ENCODE measurements at places on chromosomes 4 and X. TPM values are rescaled to one million over a fixed set of nuclear protein-coding genes. Genes with fewer than 3 reads are reported as not detected.

DNA sequence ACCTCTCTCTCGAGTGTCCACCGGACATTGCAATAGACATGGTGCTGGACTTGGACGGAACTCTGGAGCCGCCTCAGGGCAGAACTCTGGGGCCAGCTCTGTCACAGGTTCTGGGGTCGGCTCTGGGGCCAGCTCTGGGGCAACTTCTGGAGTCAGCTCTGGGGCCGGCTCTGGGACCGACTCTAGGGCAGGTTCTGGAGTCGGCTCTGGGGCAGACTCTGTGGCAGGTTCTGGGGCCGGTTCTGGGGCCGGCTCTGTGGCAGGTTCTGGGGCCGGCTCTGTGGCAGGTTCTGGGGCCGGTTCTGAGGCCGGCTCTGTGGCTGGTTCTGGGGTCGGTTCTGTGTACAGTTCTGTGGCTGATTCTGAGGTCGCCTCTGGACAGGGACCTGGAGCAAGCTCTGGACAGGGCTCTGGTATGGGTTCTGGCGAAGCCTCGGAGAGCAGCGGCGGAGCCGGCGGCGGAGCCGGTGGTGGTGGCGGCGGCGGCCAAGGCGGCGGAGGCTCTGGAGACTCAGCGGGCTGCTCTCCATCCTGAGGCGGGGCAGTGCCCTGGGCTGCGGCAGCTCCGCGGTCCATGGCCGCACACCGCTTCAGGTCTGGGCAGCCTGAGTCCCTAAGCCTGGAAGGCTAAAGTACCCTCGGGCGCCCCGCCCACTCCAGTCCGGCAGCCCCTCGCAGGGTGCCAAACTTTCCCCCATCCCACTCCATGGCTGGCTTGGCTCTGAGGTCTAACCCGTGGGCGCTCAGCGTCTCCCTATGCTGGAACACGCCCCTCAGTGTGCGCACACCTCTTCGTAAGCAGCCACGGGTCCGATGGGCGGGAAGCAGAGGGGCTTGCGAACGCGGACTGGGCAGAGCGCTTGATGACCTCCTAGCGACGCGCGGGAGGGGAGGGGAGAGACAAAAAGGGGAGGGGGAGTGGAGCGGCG, at the start of gene DGKK:
DGKK (minus strand) TSS at position 723 of the 929 bp plus-strand sequence; CDS start at position 576, 147 bp downstream.
- peak; percentile 35 for DNase-seq

DNA sequence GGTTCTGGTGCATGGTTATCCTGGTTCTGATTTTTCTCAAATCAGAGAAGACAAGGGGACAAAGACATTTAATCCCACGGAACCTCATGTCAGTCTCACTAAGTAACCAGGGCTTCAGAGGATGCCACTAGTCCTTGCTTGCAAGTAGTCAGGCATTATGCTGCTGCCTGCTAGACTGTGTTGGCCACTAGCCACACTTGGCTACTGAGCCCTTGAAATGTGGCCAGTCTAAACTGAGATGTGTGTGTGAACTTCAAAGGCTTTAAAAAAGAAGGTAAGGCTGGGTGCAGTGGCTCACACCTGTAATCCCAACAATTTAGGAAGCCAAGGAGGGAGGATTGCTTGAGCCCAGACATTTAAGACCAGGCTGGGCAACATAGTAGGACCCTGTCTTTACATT, 48.6 kb upstream of the IGFBP7 start:
- no peak for DNase-seq

DNA sequence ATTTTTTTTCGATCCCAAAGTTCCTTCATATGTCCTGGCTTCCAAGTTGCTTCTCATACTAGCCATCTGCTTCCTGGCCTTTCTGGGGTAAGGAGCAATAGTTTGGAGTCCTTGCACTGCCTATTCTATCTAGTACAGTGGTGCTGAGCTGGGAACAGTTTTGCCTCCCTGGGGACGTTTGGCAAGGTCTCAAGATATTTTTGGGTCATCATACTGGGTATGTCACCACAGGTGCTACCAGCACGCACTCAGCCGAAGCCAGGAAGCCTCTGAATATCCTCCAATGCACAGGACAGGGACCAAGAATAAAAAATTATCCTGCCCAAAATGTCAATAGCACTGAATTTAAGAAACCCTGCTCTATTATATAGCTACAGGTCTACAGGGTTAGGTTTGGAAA, 35.4 kb upstream of the TMSB15B start:
- no peak for DNase-seq

- DNase-seq, result no peak
These were observed 182.9 kb downstream of the COX18 start for GRCh38 chr4:72886602-72887001.

DNA sequence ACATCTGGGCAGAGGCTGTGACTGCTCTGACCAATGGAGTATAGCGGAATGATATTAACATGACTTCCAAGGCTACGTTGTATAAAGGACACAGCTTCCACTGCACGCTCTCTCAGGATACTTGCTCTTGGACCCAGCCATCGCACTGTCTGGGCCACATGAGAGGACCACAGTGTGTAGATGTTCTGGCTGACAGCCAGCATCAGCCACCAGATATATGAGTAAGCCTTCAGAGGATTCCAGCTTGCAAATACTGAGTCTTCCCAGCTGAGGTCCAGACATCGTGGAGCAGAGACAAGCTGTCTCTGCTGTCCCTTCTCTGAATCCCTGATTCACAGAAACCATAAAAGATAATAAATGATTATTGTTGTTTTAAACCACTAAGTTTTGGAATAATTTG, 146.8 kb upstream of the USP9X start:
- peak; percentile 29 for DNase-seq

DNA sequence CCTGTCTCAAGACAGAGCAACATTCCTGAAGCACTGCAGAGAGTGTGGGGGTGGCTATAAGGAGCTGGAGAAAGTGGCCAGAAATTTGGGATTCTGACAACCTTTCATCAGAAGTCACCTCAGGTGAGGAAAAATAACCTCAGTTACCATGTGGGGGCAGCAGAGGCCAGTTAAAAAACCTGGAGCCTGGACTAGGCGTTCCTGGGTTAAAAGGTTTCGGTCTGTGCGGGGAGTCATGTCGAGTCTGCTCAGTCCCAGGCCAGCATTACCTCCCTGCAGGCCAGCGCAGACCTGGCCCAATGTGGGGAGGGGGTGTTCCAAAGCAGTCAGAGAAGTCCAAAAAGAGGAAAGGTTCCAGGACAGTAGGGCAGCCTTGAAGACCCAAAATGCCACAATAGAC, 10.9 kb upstream of the NALF2 start:
- DNase-seq, result no peak

DNA sequence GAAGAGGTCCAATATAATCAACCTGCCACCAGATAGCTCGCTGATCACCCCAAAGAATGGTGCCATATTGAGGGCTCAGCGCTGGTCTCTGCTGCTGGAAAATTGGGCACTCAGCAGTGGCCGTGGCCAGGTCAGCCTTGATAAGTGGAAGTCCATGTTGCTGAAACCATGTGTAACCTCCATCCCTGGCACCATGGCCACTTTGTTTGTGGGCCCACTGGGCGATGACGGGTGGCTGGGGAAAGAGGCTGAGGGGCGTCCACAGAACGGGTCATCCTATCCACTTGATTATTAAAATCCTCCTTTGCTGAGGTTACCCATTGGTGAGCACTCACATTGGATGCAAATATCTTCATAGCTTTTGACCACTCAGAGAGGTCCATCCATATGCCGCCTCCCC, 7.7 kb downstream of the F8A2 start:
- no peak for DNase-seq

Gene UCP1
- total RNA-seq, result 0.34 TPM

DNA sequence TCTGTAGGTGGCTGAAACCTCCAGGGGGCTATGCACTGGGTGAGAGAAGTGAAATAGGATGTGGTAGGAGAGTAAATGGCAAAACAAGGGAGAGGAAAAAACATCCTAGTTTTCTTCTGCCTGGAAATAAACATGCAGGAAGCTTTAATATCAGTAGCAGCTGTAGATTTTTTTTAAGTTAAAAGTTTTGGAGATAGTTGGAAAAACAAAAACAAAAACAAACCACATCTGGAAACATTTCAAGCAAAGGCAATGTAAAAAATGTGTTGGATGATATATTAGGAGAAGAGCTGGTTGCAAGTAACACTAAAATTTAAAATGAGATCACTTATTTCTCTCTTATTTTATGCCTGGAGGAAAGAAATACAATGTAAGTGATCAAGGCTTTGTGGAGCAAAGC, 388.0 kb downstream of the SPRY1 start:
- no peak for DNase-seq

DNA sequence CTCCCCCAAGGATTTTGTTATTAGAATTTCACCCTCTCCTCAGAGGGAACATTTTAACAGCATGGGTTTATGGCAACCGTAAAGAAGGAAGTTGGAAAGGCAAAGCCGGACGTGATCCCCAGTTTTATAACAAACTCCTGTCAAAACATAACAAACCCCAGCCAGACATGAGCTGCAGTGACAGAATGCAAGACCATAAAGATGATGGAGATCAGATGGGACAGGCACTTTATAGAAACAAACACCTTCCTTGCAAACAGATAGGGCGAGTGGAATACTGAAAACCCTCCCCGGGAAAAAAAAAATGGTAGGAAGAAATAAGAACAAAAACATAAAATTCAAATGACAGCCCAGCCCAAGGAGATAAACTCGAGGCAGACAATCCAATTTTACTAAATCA, 281.4 kb downstream of the LDB2 start:
- DNase-seq, result no peak

Gene ELMOD2
- total RNA-seq, result 27.2 TPM

GRCh38 chr4:108454227-108454626, 166.1 kb upstream of the RPL34 start:
- no peak for DNase-seq

GRCh38 chr4:159281771-159282170, 178.9 kb downstream of the RAPGEF2 start:
- DNase-seq, result no peak

GRCh38 chrX:100995469-100995868, 26.0 kb downstream of the ARL13A start:
- DNase-seq, result peak; percentile 66

Gene GAGE13
- 12.3 TPM for total RNA-seq

GRCh38 chrX:373641-374471, 12.9 kb downstream of the PPP2R3B start:
- DNase-seq, result no peak

Gene CFI
- total RNA-seq, result 1.7 TPM

- DNase-seq, result no peak
These were observed 20.8 kb upstream of the SERTM2 start for GRCh38 chrX:111490688-111491087.

Gene ASIC5
- not detected for total RNA-seq

GRCh38 chrX:41384051-41384705, 50.2 kb downstream of the DDX3X start:
- peak; percentile 75 for DNase-seq

DNA sequence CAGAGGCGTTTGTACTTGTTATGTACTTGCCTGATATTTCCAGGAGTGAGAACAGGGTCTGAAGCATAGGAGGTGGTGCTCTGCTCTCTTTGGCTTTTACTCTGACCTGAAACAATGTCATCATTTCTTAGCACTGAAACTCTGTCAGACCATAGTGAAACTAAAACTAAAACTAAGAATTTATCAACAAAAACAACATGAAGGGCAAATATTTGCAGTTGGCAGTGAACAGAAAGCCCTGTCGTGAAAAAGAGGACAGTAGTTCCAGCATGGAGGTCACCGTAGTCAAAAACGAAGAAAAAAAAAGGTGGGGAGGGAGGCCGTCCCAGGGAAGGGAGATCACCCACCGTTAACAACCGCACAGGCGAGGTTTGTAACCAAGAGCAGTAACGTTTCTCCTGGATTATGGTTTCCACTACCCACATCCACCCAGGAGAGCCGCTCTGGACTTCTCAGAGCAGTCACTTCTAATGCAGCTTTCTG, 97.5 kb downstream of the ANK2 start:
- DNase-seq, result no peak

GRCh38 chr4:158203436-158203835, 6.8 kb upstream of the TMEM144 start:
- DNase-seq, result no peak

DNA sequence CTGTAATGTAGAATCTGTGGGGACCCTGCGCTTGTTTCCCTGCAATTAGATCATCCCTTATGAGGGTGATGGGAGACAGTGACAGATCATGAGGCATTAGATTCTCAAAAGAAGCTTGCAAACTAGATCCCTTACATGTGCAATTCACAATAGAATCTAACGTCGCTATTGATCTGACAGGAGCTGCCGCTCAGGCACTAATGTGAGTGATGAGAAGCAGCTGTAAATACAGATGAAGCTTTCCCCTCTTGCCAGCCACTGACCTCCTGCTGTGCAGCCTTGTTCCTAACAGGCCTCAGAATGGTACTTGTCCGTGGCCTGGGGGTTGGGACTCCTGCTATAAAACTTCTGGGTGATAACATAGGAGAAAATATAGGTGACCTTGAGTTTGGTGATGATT, 1076.8 kb downstream of the PDHA2 start:
- DNase-seq, result no peak

DNA sequence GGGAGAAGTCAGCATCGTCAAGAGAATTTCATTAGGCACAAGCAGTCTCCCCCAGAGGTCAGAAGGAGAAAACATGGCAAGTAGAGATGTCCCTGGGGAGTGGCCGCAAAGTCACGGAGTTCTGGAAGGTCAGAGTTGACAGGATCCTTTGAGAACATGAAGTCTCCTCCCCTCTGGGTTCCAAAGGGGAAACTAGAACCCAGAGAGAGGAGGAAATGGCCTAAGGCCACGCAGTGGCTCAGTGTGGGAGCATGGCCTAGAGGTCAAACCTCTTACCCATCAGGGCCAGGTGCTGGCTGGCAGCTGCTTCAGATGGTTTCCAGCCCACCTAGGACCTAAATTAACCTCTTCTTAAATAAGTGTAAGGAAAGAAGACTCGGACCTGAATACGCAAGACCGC, 884 bp downstream of the IDH3G start:
- no peak for DNase-seq

Gene SERPINA7
- total RNA-seq, result 0.06 TPM

DNA sequence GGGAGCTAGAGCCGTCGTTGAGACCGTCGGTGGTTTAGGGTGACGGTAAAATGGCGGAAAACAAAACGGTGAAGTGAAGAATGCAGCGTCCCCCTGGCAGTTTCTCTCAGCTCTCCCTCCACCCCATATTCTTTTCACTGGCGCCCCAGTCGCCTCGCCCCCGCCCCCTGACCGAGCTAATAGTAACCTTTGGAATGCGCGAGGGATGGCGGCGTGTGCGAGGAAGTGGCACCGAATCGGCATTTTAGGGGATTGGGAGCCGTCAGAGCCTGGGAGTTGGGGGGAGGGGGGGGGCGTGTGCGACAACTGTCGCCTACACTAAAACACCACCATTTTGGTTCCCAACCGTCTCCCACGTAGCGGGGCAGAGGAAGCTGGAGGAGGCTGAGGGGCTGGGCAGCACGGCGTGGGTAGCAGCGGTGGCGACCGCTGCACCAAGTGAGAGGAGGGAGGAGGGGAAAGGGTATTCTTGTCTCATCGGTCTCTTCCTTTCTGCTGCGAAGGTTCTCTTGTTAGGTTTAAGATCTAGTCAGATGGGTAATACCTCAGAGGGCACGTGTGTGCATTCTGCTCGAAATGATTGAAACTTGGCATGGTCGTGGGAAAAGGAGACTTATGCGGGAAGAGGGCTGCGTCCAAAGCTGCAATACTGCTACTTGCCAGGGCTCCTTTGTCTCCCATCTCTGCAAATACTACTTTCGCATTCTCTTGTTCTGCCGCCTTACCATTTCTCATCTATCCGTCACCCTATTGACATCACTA, 840 bp downstream of the ZNF711 start:
- DNase-seq, result peak; percentile 17

- peak; percentile 11 for DNase-seq
These were observed 325.0 kb downstream of the FBXO8 start for GRCh38 chr4:173958445-173958844.

Gene DUSP9
- total RNA-seq, result 10.2 TPM

- peak; percentile 26 for DNase-seq
These were observed 553 bp downstream of the SEPTIN6 start for GRCh38 chrX:119692191-119693039.

Gene TLR8
- not detected for total RNA-seq

Data from Daoy (cell line).